ENCODE measurements at places on chromosomes 2 and 18. TPM values are rescaled to one million over a fixed set of nuclear protein-coding genes. Genes with fewer than 3 reads are reported as not detected.

DNA sequence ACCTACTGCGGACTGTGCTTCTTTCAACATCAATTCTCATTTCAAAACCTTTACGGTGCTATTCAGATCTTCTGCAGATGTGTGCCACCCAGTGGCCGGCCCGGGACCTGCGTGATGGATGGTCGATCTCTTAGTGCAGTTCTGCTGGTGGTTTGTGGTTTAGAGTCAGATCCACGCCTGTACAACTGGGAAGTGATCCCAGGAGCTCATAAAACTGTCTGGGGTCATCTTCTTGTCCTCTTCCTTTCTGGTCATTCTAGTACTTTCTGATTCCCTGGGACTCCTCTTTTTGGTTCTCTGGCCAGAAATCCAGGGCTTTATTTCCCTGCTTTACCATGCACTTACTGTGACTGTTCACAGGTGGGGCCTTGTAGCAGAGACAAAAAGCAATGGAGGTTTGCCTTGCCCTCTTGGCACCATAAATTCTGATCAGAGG lies 15.8 kb upstream of the SELENOI start:
- DNase-seq = peak; percentile 78
- H3K36me3 ChIP-seq = no peaks in the 10 kb centered on the region
- no peak overlapping the region for H3K4me3 ChIP-seq
- no peak overlapping the region for H3K27ac ChIP-seq
- H3K4me1 ChIP-seq = no peaks in the 10 kb centered on the region

- H3K4me1 ChIP-seq = peaks cover 15% of the 10 kb centered on the region
- no peak overlapping the region for H3K27ac ChIP-seq
- no peak for DNase-seq
- no peaks in the 10 kb centered on the region for H3K36me3 ChIP-seq
- no peak overlapping the region for H3K4me3 ChIP-seq
Measured at GRCh38 chr2:31999438-31999837, 11.4 kb downstream of the MEMO1 start.

- no peaks in the 10 kb centered on the region for H3K27me3 ChIP-seq
- no peak overlapping the region for H3K27ac ChIP-seq
- no peak overlapping the region for H3K4me3 ChIP-seq
- peaks cover 1% of the 10 kb centered on the region for H3K4me1 ChIP-seq
- DNase-seq = no peak
- H3K36me3 ChIP-seq = no peaks in the 10 kb centered on the region
Measured at GRCh38 chr2:235447210-235447609, 46.6 kb upstream of the AGAP1 start.

Gene TEKT4
- 4.1 TPM for total RNA-seq

DNA sequence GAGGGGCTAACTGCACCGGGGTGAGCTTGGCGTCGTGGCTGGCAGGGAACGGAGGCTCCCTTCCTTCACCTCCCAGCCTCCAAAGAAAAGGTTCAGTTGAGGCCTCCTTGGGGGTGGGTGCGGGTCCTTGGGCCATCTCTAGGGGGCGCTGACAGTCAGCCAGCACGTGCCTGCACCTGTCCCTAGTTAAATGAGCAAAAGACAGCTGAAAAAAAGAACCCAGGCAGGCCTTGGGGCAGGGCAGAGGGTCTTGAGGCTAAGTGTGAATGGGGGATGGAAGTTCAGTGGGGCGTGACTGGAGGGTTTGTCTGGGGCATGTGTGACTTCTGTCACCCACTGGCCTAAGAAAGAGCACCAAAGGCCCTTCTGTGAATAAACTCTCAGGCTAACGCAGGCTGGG lies 56.4 kb downstream of the ZFP36L2 start:
- peaks cover 30% of the 10 kb centered on the region for H3K4me1 ChIP-seq
- H3K4me3 ChIP-seq = no peak overlapping the region
- H3K27ac ChIP-seq = peak overlapping the region; percentile 95
- no peaks in the 10 kb centered on the region for H3K36me3 ChIP-seq

GRCh38 chr2:205802941-205803340 lies 120.6 kb downstream of the NRP2 start:
- no peaks in the 10 kb centered on the region for H3K27me3 ChIP-seq
- peaks cover 60% of the 10 kb centered on the region for H3K4me1 ChIP-seq
- H3K4me3 ChIP-seq = no peak overlapping the region
- no peaks in the 10 kb centered on the region for H3K36me3 ChIP-seq

DNA sequence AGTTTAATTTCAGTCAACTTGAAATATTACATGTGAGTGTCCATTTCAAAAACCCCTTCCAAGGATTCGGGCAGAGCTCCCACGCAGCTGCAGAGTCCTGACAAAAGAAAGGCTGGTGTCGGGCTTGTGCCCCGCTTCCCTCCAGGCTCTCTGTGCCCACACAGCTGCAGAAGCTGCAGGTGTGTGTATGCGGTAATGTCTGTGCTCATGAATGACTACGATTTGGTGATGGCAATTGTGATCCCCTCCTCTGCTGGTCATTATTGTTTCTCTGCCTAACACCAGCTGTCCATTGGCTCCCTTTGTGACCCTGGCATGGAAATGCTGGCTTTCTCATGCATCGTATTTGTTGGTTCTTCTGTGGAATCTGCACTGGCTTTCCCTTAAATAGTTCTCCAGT lies 224.8 kb downstream of the NUP35 start:
- no peaks in the 10 kb centered on the region for H3K36me3 ChIP-seq
- H3K4me3 ChIP-seq = no peak overlapping the region
- no peak overlapping the region for H3K27ac ChIP-seq

Gene ST8SIA5
- total RNA-seq = 0.09 TPM

- H3K36me3 ChIP-seq = no peaks in the 10 kb centered on the region
- no peak for DNase-seq
- H3K27me3 ChIP-seq = no peaks in the 10 kb centered on the region
- H3K4me3 ChIP-seq = no peak overlapping the region
Measured at GRCh38 chr2:155975734-155976133, 356.8 kb downstream of the NR4A2 start.

Gene NOL4
- 3.1 TPM for total RNA-seq

GRCh38 chr2:237629739-237630138 lies 2.4 kb downstream of the LRRFIP1 start:
- peaks cover 25% of the 10 kb centered on the region for H3K4me1 ChIP-seq
- H3K27me3 ChIP-seq = no peaks in the 10 kb centered on the region
- no peak for DNase-seq
- no peak overlapping the region for H3K27ac ChIP-seq
- H3K4me3 ChIP-seq = no peak overlapping the region

DNA sequence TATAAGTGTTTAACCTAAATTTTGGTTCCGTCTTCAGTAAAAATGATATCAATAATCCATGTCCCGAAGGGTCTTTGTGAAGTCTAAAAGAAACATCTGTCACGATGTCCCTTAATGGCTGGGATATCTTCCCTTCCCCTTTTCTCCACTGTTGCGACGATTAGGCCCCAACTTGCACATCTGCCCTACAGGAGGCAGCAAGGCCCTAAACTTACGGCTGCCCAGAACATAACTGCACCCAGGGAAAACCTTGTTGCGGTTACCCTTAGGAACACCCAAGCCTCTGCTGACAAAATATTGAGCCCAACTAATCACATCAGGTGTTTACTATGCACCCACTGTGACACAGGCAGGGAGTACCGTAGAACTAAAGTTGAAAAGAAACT lies 1.3 kb upstream of the SMAD2 start:
- H3K27ac ChIP-seq = peak overlapping the region; percentile 98
- no peaks in the 10 kb centered on the region for H3K36me3 ChIP-seq
- no peak overlapping the region for H3K4me3 ChIP-seq
- H3K27me3 ChIP-seq = no peaks in the 10 kb centered on the region
- peaks cover 12% of the 10 kb centered on the region for H3K4me1 ChIP-seq

Gene NEU2
- total RNA-seq = not detected

- H3K27ac ChIP-seq = no peak overlapping the region
- H3K36me3 ChIP-seq = no peaks in the 10 kb centered on the region
- H3K27me3 ChIP-seq = no peaks in the 10 kb centered on the region
Measured at GRCh38 chr2:56357655-56358295, 174.0 kb downstream of the CCDC85A start.

DNA sequence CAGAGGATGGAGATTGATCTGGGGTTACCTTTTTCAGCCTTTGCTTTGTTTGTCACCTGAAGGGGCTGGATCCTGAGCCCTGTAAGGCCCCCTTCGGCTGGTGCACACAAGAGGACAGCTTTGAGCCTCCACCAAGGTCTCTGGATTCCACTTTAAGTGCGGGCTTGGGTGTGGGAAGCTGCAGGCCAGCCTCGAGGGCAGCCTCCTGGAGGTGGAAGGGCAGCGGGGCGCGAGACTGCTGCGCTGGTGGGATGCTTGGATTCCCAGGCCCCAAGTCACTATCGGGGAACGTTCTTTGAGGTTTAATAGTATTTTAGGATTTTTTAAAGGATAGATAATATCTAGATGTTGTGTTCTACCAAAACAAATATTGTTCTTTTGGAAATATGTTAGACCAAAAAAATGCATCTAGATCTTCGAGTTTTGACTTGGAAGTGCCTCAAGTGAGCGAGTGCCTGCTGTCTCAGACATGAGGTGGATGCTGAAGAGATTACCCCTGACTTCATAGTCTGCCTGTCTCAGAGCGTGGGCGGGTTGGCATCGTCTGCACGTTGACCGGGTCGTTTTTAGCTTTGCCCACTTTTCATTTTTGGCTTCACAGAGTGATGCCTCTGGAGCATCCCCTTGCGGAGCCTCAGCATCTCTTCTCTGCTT lies 113.8 kb downstream of the AGAP1 start:
- no peak overlapping the region for H3K27ac ChIP-seq
- no peaks in the 10 kb centered on the region for H3K27me3 ChIP-seq
- DNase-seq = no peak
- no peak overlapping the region for H3K4me3 ChIP-seq

GRCh38 chr2:127562936-127563335 lies 27.5 kb downstream of the MYO7B start:
- DNase-seq = no peak
- no peak overlapping the region for H3K27ac ChIP-seq
- H3K4me3 ChIP-seq = no peak overlapping the region
- H3K4me1 ChIP-seq = no peaks in the 10 kb centered on the region
- no peaks in the 10 kb centered on the region for H3K27me3 ChIP-seq
- no peaks in the 10 kb centered on the region for H3K36me3 ChIP-seq

Gene NEB
- 2.1 TPM for total RNA-seq

- H3K4me1 ChIP-seq = no peaks in the 10 kb centered on the region
- no peaks in the 10 kb centered on the region for H3K27me3 ChIP-seq
- no peak overlapping the region for H3K4me3 ChIP-seq
Measured at GRCh38 chr2:199144546-199144945, 313.2 kb downstream of the SATB2 start.

Gene SLC5A7
- total RNA-seq = 2.1 TPM

DNA sequence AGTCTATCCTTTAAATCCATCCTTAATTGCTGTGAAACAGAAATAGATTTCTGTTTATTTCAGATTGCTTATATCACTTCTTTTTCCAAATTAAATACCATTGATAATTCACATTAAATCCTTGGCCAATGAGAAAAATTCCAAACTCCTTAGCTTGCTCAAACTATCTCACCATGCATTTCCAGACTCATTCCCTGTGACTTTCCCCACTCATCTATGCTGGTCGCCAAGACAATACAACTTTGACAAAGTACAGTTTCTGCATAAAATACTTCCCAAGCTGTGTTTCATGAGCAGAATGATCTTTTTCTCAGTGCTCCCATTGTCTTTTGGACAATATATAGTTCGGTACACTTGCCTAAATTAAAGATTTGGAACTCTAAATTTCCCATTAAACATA lies 575.6 kb downstream of the CPS1 start:
- no peak overlapping the region for H3K27ac ChIP-seq
- no peak overlapping the region for H3K4me3 ChIP-seq
- H3K27me3 ChIP-seq = no peaks in the 10 kb centered on the region
- DNase-seq = no peak
- no peaks in the 10 kb centered on the region for H3K36me3 ChIP-seq
- H3K4me1 ChIP-seq = no peaks in the 10 kb centered on the region

Measured in lung (tissue), 17 donors.